ENCODE measurements at places on chromosomes 6 and 20.
A peak's percentile ranks its signal among the peaks of the same experiment; 100 is the strongest.

DNA sequence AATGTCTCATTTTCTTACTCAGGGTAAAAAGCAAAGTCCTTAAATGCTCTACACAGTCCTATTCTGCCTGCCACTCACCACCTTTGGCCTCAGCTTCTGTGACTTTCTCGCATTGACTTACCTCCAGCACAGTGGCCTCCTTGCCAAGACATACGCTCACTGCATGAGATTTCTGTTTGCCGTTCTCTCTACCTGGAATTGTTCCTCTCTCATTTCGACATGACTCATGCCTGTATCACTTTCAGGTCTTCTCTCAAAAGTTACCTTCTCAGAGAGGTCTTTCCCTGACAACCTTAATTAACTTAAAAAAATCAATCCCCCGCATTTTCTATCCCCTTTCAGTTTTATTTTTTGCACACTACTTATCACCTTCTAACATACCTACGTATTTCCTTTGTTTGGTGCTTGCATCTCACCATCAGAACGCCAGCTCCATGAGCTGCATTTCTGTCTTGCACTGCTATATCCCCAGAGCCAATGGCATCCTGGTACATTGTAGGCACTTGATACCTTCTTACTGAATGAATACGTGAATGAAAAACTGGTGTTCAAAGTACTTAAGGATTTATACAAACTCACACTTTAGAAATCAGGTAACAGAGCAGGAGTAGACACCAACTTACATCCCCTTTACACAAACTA lies 24.5 kb downstream of the TENT5A start:
- no peak for DNase-seq

DNA sequence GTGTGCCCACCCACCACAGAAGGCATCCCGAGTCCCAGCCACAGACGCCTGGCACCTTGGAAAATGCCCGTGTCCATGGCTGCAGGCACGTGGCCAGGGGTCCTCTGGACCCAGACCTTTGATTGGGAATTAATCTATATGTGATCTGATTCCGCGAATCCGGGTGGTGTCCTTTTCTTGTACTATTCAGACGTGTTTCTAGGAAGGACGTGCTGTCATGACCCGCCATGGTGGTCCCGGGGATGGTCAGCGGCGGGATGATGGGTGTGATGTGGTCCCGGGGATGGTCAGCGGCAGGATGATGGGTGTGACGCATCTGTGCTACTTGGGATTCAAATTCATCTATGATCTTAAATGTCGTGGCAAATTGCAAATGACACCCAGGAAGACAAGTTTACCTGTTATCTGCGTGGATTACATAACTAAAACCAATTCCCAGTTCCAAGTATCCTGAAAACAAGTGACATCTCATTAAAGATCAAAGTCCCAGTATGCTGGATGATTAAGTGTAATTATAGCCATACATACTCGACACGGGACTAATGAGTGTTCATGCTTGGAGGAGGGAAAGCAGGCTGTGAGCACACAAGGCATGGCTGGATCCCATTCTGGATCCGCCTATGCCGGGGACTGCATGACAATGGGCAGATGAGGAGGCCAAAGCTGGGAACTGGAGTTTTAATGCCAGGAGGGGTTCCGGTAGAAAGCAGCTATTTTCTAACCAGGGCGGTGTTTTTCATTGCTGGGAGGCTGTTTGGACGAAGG lies 256.5 kb downstream of the TAF4 start:
- no peak for DNase-seq

GRCh38 chr20:19478320-19478895 lies 266.0 kb downstream of the SLC24A3 start:
- no peak for DNase-seq

DNA sequence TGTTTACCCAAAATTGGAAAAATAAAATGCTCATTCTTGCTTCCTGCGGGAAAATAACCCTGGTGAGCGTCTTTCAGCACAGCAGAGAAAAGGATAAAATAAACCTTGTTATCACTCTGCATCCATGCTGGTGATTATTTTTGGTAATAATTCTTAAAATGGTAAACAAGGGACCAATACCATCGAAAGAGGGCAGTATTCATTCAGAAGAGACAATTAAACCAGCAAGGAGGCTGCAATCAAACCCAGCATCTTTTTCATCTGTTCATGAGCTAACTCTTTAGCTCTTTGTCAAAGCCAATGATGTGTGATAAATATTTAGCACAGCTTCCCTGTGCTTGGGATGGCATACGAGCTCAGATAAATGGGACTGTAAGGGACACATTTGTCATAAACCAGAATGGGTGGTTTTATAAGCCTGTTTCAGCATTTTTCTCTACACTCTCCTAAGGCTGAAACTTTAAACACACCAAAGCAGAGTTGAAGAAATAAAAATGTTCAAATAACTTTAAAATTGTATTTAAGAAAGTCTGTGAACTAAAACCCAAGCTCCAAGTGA lies 34.4 kb downstream of the CDH26 start:
- DNase-seq, result no peak

GRCh38 chr20:60371384-60371783 lies 413.2 kb downstream of the CDH26 start:
- DNase-seq, result no peak

DNA sequence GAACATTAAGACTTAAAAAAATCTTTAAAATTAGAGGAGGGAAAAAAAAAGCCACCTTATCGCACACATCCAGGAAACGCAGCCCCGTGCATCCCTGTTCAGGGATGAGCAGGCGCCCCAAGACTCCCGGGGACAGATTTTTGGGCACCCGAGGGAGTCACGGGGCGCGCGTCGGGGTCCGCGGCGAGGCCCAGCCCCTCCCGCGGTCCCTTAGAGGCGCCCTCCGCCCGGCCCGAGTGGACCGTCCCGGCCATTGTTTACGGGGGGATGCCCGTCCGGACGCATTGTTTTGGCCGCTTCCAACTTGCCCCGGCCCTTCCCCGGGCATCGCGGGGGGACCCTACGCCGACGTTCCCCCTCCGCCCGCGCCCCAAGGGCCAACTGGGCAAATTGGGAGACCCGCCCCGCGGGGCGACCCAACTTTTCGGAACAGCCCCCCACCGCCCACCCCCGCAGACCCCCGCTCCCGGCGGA lies 610 bp downstream of the ZNF217 start:
- peak; percentile 70 for DNase-seq

DNA sequence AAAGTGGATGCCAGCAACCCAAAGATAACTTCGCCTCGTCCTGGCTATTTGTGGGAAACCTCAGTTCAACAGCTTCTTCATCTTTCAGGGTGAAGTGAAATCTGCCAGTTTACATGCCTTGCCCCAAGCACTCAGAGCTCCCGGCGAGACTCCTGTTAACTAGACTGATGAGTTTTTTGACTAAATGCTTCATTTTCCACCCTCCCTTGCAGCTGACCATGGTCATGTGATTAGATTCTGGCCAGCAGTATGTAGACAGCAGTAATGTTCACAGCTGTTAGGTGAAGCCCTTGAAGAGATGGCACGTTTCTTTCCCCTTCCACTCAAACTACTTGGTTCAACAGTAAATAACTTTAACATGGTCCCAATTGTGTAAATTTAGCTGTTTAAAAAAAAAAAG lies 718.8 kb upstream of the FLRT3 start:
- no peak for DNase-seq

- DNase-seq, result peak; percentile 77
These were observed 176.7 kb downstream of the HACE1 start for GRCh38 chr6:104682722-104683643.

DNA sequence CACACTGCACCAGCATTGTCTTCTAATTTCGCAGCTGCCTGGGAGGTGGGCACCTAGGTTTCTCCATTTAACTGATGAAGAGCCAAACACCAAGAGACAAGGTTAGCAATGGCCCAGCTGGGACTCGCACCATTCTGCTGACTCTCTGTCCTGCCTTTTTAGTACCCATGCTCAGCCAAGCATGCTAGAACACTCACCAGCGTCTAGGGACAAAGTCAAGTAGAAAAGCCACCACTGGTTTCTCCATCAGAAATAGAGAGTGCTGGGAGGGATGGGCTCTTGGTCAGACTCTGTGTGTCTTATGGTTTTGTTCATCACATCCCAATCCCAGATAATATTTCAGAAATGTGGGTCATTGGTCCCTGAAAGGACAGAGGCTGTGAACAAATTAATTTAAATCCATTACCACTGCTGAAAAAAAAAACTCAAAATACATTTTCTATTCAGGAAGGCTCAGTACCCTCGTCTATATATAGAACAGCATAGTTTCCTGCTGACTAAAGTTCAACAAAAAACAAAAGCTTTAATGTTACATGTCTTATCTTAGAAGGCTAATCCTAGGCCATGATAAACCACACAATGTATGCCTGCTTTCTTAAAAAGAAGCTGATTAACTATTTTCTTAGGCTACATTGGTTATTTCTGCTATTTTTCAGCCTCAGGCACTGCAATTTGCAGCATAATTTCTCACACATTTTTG lies 111.0 kb downstream of the TBC1D7 start:
- no peak for DNase-seq

GRCh38 chr6:55239099-55239498 lies 64.8 kb downstream of the HCRTR2 start:
- no peak for DNase-seq
